ENCODE measurements at places on chromosomes 3 and 15.

GRCh38 chr3:43086460-43087165, 19.3 kb downstream of the POMGNT2 start:
- no peak for DNase-seq

GRCh38 chr15:52439470-52439869, 89.2 kb downstream of the MYO5A start:
- DNase-seq = no peak

- no peak for DNase-seq
Measured at GRCh38 chr3:16866571-16866970, 18.2 kb upstream of the PLCL2 start.

DNA sequence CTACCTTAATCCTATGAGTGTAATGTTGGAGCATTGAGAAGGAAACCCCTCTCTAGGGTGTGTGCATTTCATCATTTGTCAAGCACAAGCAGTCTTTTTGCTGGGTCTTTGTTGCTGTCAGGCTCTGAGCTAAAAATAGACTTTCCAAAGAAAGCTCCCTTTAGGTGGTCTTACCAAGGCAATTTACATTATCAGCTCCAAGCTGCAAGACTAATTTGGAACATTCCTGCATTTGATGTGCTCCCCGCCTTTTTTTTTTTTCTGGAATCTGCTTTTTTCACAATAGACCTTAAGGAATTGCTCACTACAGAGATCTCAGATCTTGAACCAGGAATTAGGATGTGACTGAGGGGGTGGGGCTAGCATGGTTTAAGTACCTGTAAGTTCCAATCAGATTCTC, 60.6 kb upstream of the STAC start:
- DNase-seq = no peak

- DNase-seq = no peak
Measured at GRCh38 chr3:114756506-114757279, 390.4 kb downstream of the ZBTB20 start.

Measured in NCI-H1694 (cell line).